Activated CD8-positive, alpha-beta T cell treated with anti-CD3 and anti-CD28 coated beads for 36 hours (primary cell): ENCODE measurements at places on chromosomes 7 and 10.

DNA sequence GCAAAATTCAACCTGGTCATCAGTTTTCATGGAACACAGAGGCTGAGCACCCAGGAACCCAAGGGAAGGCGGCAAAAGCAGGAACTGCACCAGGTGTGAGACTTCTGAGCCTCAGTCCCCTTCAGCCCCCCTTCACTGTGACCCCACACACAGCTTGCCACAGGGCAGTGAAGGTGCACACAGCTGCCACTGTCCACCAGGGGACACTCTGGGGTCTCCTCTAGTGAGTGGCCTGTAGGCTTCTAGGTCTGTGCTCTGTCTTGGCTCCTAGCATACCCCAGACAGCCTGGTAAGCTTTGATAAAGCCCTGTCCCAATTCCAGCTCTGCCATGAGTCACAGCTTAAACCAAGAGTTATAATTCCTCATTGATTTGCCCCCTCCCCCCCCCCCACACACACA lies 12.1 kb downstream of the KCNH2 start:
- peaks cover 2% of the 10 kb centered on the region for H3K4me1 ChIP-seq
- no peak overlapping the region for H3K4me3 ChIP-seq
- no peak for DNase-seq
- H3K36me3 ChIP-seq: no peaks in the 10 kb centered on the region

- no peaks in the 10 kb centered on the region for H3K4me1 ChIP-seq
- H3K36me3 ChIP-seq: no peaks in the 10 kb centered on the region
- no peak for DNase-seq
- H3K4me3 ChIP-seq: no peak overlapping the region
Measured at GRCh38 chr10:91536111-91536510, 96.8 kb downstream of the PPP1R3C start.

- H3K4me3 ChIP-seq: no peak overlapping the region
- no peaks in the 10 kb centered on the region for H3K36me3 ChIP-seq
- no peaks in the 10 kb centered on the region for H3K27me3 ChIP-seq
- H3K4me1 ChIP-seq: no peaks in the 10 kb centered on the region
- no peak for DNase-seq
Measured at GRCh38 chr7:48411619-48412018, 240.4 kb downstream of the ABCA13 start.

- DNase-seq: no peak
- no peak overlapping the region for H3K27ac ChIP-seq
- no peaks in the 10 kb centered on the region for H3K27me3 ChIP-seq
- H3K36me3 ChIP-seq: no peaks in the 10 kb centered on the region
Measured at GRCh38 chr7:1912593-1913465, 242.8 kb downstream of the ELFN1 start.

- H3K4me1 ChIP-seq: no peaks in the 10 kb centered on the region
- H3K27ac ChIP-seq: no peak overlapping the region
- H3K4me3 ChIP-seq: no peak overlapping the region
- H3K36me3 ChIP-seq: peaks cover 1% of the 10 kb centered on the region
- DNase-seq: no peak
Measured at GRCh38 chr7:3733541-3734140, 432.6 kb downstream of the SDK1 start.

DNA sequence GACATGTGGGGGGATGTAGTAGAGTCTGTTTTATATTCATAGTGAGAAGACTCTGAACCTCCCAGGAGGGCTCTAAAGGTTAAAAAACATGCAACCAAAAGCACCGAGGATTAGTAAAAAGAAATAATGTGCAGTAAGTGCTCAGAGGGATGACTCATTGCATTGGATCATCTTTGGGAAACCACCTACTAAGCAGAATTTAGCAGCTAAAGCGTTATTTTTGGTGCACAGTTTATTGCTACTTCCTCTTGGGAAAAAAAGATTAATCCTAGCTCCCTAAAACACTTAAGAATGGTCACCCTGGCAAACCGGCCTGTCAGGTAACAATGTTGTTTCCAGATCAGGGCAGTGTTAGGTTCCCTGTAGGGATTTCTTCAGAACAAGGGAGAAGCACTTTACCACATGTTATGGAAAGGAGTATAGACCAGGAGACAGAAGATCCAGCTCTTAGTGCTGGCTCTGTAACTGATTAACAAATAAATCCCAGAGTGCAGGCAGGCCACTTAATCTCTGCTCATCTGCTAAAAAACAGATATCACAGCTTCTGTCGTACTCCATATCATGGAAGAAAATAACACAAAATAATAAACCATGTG lies 44.8 kb upstream of the FAM133B start:
- H3K27me3 ChIP-seq: no peaks in the 10 kb centered on the region
- H3K36me3 ChIP-seq: peaks cover 29% of the 10 kb centered on the region
- H3K4me3 ChIP-seq: peak overlapping the region; percentile 51
- DNase-seq: no peak
- H3K27ac ChIP-seq: peak overlapping the region; percentile 96

DNA sequence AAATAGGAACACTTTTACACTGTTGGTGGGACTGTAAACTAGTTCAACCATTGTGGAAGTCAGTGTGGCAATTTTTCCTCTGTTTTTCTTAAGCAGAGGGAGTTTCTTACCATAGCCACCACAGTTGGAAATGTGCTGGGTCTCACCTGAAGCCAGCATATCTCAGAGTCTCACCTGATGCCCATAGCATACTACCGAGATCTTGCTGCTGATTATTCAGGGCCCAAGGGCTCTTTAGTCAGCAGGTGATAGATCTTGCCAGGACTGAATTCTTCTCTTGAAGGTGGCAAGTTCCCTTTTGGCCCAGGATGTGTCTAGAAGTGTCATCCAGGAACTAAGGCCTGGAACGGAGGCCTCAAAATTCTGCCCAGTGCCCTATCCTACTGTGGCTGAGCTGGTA lies 215.4 kb downstream of the CCDC7 start:
- DNase-seq: no peak
- H3K27ac ChIP-seq: no peak overlapping the region
- H3K4me3 ChIP-seq: no peak overlapping the region
- peaks cover 30% of the 10 kb centered on the region for H3K36me3 ChIP-seq
- no peaks in the 10 kb centered on the region for H3K27me3 ChIP-seq

GRCh38 chr10:24894309-24894708 lies 58.1 kb downstream of the PRTFDC1 start:
- H3K4me1 ChIP-seq: peaks cover 57% of the 10 kb centered on the region
- peak overlapping the region; percentile 91 for H3K27ac ChIP-seq
- H3K27me3 ChIP-seq: no peaks in the 10 kb centered on the region

GRCh38 chr10:88467835-88468485 lies 115.2 kb downstream of the RNLS start:
- no peak overlapping the region for H3K27ac ChIP-seq
- DNase-seq: no peak
- H3K4me3 ChIP-seq: no peak overlapping the region
- no peaks in the 10 kb centered on the region for H3K4me1 ChIP-seq

GRCh38 chr7:111531993-111532392 lies 30.3 kb downstream of the IMMP2L start:
- H3K27me3 ChIP-seq: no peaks in the 10 kb centered on the region
- H3K27ac ChIP-seq: no peak overlapping the region
- peaks cover 26% of the 10 kb centered on the region for H3K4me1 ChIP-seq
- H3K36me3 ChIP-seq: peaks cover 19% of the 10 kb centered on the region

- H3K27me3 ChIP-seq: no peaks in the 10 kb centered on the region
- no peak overlapping the region for H3K4me3 ChIP-seq
- no peaks in the 10 kb centered on the region for H3K4me1 ChIP-seq
- DNase-seq: no peak
Measured at GRCh38 chr10:8389630-8390029, 335.1 kb downstream of the GATA3 start.

DNA sequence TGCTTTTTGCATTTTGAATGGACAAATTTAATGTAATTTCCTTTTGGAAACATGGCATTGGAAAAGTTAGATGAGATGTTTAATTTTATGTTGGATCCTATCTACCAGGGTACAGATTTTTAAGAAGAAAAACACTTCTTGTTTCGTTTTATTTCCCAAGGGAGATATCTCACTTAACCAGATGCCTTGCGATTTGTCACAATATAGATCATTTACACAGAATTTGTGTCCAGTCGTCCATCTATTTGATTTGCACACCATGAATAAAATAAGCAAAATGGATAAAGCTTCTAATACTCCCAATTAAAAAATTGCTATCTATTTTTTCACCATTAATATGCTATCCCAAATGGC lies 25.7 kb downstream of the HDAC9 start:
- H3K27ac ChIP-seq: no peak overlapping the region
- no peaks in the 10 kb centered on the region for H3K36me3 ChIP-seq
- H3K27me3 ChIP-seq: no peaks in the 10 kb centered on the region

DNA sequence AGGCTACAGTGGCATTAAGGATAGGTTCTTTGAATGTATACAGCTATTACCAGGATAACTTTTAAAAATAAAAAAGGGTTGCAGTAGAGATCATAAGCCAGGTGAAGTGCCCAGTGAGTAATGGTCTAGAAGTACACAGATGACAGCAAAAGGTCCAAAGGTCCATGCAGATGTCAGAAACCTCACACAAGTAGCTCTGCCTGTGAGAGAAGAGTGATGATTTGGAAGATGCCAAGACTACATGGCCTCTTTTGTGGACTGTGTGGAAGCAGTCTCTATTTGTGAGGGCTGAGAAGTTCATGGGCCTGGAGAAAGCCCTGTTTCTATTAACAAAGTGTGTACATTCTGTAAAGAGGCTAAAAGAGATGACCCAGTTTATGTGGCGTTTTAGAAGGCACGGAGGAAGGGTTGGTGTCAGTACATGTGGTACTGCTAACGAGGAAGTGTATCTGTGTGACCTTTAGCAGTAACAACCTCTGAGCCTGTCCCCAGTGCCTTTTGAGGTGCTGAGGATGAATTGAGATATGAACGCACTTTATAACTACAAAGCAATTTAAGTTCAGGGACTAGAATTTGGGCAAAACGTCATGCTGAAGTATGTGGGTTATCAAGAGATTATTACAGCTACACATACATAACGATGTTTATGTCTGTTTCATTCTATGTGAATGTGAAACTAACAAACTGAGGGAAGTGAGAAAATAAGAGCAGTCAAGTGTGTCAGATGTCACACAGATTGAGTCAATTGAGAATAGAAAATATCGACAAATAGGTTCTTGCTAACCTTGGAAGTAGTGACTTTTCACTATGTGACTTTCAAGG lies 7.6 kb downstream of the CYCS start:
- H3K27me3 ChIP-seq: no peaks in the 10 kb centered on the region
- peak; percentile 21 for DNase-seq
- H3K4me3 ChIP-seq: peak overlapping the region; percentile 17

GRCh38 chr7:17402628-17403278 lies 104.3 kb downstream of the AHR start:
- peak overlapping the region; percentile 75 for H3K27ac ChIP-seq
- H3K4me3 ChIP-seq: peak overlapping the region; percentile 2
- H3K4me1 ChIP-seq: peaks cover 20% of the 10 kb centered on the region

DNA sequence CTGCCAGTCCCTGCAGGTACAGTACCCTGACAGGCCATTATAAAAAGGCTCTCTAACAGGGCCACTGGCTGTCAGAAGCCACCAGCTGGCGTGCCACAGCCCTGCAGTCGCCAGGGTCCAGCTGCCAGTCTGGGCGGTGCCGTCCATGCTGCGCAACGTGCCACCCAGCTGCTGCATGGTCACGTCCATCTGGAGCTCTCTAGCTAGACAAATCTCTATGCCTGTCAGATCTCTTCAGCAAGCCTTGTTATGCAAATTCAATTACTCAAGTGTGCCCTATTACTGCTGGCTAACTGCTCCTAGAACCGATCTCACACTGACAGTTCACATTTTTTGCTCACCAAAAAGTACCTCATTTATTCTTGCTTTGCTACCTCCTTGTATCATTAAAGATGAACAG lies 75.9 kb downstream of the HIBADH start:
- H3K36me3 ChIP-seq: no peaks in the 10 kb centered on the region
- no peaks in the 10 kb centered on the region for H3K27me3 ChIP-seq
- H3K27ac ChIP-seq: no peak overlapping the region
- no peak overlapping the region for H3K4me3 ChIP-seq
